Dorsolateral prefrontal cortex (tissue), 122 donors: ENCODE measurements at places on chromosomes 11 and 22.

DNA sequence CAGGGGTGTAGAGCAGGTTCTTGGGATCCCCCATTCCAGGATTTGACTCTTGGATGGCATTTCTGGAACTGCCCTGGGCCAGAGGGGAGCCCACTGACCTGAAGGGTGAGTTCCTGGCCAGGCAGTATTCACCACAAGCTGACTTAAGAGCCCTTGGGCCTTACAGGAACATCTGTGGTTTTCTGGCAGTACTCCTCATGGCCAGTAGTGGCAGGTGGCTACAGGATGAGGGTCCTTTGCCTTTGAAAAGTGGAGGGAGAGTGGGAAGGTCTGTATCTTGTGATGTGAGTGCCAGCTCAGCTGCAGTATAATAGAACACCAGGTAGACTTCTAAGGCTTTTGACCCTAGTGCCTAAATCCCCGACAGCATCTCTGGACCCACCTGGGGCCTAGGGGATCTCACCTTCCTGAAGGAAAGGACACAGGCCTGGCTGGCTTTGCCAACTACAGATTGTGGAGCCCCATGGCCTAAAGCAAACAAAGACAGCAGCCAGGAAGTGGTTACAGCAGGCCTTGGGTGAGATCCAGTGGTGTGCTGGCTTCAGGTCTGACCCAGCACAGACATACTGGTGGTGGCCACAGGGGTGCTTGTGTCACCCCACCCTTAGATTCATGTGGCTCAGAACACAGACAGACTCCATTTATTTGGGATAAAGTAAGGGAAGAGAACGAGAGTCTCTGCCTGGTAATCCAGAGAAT lies 9.0 kb downstream of the OR51S1 start:
- DNase-seq: no peak

GRCh38 chr11:65432686-65433582 lies 10.3 kb downstream of the NEAT1 start:
- DNase-seq: no peak

DNA sequence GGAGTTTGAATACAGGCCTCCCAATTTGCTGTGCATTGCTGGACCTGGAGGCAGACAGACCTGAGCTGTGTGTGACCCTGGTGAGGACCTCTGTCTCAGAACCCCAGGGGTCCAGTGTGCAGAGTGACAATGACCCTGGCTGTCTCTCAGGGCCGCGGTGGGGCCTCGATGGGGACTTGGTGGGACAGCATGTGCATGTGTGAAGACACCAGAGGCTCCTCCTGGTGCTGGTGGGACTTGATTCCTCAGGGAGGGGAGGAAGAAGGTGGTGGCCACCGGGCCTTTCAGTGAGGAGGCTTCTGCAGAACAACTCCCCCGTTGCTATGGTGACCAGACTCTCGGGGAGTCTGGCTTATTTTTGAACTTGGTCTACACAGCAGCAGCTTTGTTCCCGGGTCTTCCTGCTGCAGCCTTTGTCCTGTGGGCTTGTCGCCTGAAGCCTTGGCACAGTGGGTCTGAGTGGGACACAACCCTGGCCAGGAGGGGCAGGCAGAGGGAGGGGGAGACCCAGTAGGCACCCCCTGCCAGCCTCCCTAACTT lies 35.3 kb downstream of the MCM5 start:
- no peak for DNase-seq

GRCh38 chr11:104876861-104877431 lies 21.3 kb downstream of the CASP12 start:
- no peak for DNase-seq

DNA sequence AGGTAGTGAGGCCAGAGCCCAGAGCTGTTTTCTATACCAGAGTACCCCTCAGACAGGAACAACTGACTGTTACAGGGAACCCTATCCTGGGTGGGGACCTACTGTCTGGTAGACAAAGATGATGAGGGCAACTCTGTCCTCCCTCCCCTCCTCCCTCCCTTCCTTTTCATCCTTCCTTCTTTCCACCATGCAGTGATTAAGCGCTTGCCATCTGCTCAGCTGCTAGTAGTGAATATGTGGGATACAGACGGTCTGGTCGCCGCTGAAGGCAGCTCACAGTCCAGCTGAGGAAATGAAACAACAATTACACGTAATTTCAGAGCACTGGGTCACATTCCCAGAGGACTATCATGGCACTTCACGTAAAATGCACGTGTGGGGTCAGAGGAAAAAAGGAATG lies 597.1 kb downstream of the BUD13 start:
- DNase-seq: no peak

DNA sequence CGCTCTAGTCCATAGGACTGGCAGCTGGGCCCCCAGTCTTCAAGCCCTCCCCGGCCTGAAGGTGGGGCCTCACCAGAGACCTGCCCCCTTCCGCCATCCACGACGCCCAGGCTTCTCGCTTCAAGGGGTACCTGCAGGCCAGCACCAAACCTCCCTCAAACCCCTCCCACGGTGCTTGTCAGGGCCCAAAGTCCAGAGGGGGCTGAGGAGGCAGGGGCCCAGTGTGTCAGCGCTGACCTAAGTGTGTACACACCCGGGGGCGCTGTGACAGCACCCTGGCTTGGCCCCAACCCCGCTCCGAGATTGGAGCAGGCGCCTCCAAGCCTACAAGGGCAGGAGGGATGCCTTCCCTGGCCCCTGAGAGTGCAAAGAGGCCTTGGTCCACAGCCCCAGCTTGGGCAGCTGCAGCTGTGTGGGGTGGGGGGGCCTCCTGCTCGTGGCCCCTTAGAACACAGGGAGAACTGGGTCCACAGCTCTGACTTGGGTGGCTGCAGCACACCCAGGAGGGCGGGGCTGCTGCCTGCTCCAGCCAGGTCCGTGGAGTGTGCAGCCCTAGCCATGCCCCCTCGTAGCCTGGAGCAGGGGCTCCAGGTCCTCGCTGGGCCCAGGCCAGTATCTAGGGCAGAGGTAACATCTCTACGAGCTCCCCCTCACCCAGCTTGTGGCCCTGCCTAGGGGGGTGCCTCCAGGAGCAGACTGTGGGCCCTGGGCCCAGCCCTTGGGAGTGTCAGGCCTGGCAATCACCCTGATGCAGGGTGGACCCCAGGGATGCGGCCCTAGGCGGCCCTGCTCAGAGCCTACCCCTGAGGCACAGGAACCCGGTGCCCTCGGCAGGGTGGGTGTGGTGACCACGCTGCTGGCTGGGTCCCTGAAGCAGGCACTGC lies 4.9 kb downstream of the SBF2 start:
- DNase-seq: no peak

GRCh38 chr22:19120829-19121630 lies 1.2 kb downstream of the DGCR2 start:
- no peak for DNase-seq

GRCh38 chr11:134476435-134477021 lies 64.5 kb upstream of the B3GAT1 start:
- DNase-seq: no peak

DNA sequence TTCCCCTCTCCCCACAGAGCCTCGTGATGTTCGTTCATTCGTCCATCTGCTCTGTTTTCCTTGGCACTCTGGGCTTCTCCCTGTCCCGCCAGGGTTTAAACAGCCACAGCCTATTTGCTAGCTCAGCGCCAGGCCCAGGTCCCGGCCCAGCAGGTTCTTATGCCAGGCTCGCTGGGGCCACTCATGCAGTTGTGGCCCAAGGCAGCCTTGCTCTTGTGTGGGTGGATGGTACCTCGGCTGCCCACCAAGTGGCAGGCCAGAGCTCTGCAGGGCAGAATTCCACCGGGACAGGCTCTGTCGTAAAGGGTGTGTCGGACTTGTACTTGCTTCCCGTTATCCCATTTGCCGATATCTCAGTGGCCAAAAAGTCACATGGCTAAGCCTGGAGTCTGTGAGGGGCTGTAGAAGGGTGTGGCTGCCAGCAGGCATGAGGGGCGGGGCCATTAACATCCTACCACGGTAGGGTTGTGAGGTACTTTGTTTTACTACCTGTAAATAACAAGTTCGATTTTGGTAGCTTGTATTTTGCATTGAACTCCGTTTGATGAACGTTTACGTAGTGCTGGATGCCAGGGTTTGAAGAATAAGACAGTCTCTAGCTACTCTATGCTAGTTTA lies 7.9 kb downstream of the FAM118A start:
- DNase-seq: peak; percentile 33

- DNase-seq: no peak
Measured at GRCh38 chr11:111452146-111452545, 60.0 kb downstream of the BTG4 start.

DNA sequence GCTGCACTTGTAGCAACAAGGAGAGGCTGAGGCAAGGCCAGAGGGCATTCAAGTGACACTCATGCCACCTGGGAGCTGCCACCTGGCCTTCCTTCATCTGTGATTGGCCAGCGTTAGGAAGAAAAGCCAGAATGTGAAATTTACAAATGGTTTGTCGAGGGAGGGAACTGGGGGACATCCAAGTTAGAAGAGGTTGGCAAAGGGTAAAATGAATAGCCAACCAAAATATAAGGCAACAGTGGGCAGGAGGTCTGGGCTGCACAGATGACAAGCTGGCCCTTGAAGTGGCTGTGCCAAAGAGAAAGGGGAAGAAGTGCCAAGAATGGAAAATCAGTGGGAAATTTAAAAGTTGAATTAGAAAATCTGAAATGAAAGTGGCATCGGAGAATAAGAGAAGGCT lies 221.4 kb downstream of the C11orf91 start:
- no peak for DNase-seq

- DNase-seq: no peak
Measured at GRCh38 chr22:28344918-28345703, 334.5 kb downstream of the TTC28 start.

DNA sequence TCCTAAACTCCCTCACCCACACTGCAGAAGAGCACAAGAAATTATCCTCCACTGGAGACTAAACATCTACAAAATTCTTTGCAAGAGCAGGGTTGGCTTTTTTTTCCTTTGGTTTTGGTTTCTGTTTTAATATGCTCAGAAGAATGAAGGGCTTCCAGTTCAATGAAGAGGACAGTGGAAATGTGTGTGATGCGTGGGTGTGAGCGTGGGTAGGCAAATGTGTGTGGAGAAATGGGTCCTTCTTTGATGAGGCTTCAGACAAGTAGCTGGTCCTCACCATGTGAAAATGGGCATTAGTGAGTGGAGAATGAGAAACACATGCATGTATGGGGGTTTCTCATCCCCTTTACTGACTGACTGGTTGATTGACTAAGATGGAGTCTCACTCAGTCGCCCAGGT lies 263.3 kb upstream of the SYN3 start:
- no peak for DNase-seq

DNA sequence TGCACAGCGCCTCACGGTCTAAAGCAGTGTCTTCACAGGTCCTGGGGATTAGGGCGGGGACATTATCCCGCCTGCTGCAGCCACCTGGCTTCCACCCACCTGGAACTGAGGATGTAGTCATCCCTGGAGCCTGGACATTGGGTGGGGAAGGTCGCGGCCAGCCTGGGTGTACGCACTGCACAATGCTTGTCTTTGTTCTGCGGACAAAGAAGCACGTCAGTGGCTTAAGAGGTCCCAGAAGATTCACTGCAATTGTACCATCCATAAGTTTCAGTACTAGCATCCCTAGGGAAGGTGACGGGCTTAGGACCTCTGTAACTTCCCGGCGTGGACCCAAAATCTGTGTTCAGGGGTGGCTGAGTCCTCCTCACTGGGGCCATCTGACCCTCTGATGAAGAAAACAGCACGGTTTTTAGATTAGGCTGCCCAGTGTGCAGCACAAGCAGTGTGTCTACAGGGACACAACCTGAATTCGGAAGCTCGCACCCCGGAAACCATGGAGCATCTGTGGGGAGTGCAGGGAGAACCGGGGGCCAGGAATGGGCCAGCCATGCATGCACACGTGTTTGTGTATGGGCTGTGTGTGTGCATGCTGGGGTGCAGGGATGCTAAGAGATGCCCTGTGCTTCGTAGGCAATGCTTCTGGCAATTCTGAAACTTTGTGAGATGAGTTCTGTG lies 342.6 kb upstream of the B3GAT1 start:
- DNase-seq: no peak
